ENCODE measurements at places on chromosomes 3 and 15.

- DNase-seq, result no peak
Measured at GRCh38 chr3:169104972-169105371, 558.5 kb downstream of the MECOM start.

GRCh38 chr15:83585601-83586335 lies 68.2 kb upstream of the ADAMTSL3 start:
- DNase-seq, result no peak

DNA sequence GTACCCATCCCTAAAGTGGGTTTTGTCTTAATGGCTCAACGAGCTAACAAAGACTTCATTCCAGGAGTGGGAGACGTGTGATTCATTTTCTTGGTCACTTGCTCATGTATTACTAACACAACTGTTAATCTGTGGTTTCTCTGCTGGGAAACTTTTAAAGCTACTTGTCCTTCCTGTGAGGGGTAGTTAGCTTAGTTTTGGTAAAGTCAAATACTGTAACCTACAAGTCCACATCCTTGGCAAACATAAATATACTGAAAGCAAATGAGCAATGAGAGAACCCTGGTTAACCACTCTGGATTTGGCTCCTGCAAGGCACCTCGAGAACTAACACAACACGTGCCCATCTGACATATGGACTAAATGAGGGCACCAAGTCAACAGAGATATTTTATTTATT lies 19.9 kb downstream of the NOX5 start:
- DNase-seq, result no peak

DNA sequence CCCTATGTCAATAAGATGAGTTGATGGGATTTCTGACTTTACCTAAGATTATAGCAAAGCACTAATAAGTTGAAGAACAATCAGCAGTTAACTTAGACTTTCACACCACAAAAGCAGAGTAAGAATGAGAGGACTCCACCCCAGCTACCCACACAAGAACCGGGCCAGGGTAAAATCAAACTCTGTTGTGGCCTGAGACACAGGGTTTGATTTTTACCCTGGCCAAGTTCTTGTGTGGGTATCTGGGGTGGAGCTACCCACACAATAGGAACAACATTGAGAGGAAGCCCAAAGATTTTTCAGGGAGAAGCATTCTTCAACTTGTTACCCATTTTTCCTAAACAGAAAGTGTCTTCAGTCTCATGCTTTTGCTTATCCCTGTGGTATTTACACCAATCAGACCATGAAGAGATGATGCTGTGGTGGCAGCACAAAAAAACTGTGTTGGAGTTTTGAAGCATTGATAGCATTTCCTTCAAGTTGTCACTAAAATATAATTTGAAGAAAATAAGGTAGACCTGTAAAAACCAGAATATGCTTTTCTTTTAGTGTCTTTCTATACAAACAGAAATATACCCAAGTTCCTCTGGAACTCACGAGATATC lies 25.6 kb downstream of the CPOX start:
- DNase-seq, result no peak

- DNase-seq, result no peak
Measured at GRCh38 chr3:100170486-100170885, 56.2 kb upstream of the FILIP1L start.

DNA sequence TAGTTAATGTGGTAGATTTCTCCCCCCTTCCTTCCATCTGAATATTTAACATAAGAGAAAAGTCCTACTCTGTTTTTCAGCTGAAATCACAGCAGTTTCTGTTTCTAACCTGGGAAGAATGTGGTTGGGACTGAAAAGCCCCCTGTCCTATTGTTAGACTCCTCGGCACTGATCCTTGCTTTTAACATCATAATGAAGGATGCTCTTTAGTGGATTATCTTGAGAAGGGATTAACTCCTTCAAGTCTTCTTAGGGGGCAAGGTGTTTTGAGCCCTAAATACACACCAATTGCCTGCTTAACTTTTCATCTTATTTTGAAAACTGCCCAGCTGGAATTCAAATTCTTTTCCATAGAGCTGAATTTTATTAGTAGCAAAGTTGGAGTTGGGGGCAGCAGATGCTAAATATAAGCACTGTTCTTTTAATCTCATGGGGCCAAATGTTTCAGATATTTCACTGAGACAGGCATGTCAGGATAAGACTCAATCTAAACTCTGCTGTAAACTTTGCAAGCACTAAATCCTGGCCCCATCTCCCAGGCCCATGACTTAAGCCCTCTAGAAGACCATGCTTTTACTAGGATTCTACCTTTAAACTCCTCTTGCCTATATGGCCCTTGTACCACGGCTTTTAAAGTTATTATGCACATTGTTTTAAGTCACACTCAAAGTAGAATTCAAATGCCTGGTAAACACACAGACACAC lies 243.2 kb upstream of the NR2F2 start:
- peak; percentile 93 for DNase-seq

Measured in NCI-H524 (cell line).